ENCODE measurements at places on chromosomes 12 and 14.

- DNase-seq, result no peak
Observed at GRCh38 chr14:24665440-24665991, 31.5 kb upstream of the GZMB start.

GRCh38 chr12:15495746-15496145 lies 173.4 kb downstream of the PTPRO start:
- no peak for DNase-seq

DNA sequence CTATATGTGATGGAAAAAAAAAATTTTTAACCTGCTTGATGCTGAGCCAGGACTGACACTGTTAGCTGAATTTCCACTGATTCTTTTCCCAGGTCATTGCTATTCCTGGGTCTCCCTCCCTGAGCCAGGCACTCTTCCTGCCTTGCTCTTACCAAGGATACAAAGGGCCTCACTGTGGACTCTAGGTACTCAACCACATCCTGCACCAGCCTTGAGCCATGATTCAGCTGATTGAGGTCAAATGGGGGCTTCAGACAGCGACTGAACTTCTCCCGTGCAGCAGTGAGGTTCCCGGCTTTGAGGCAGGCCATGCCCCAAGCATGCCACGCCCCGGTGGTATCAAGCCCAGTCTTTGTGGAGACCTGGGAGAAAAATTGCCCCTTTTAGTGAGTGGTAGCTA lies 54.3 kb downstream of the ZFYVE26 start:
- no peak for DNase-seq

DNA sequence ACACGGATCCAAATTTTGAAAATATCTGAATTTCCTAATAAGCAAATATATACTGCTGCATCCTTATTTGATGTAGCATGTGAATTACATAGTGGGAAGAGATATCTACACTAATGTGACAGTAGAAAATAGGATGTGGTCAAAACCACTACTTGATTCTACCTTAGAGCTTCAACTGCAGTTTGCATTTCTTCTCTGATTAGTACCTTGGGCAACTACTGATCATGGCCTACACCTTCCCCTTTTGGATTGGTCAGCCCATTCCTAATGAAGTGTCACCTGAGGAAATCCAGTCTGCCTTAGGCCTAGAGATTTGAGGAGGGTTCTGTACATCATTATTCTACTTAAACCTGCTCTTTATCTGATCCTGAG lies 10.7 kb downstream of the LLPH start:
- DNase-seq, result no peak

DNA sequence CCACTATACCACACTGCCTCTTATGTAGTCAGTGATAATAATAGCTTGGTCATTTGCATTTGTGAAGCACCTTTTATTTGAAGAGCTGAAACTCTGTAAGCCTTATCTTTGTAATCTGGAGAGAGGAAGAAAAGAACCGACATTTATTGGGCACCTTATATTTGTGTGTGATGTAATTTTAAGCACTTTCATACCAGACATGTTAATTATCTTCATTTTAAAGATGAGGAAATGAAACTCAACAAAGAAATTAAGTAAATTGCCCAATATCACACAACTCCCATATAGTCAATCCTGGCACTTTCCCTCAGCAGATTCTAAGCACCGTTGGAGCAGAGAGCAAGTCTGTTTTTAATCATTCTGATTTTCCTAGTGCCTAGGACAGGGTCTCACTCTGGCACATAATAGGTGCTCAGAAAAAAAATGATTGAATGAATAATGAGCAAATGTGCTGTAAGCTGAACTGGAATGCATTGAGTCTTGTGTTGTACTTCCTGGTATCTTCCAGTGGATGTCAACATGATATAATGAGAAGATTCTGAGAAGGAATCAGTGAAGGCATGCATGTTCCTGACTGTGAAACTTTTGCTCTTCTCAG lies 418.9 kb downstream of the ZFP36L1 start:
- no peak for DNase-seq

- no peak for DNase-seq
Observed at GRCh38 chr14:31843361-31844091, 233.6 kb upstream of the ARHGAP5 start.

GRCh38 chr14:93958567-93959238 lies 17.7 kb downstream of the ASB2 start:
- no peak for DNase-seq

- no peak for DNase-seq
Observed at GRCh38 chr12:122148657-122149056, 25.4 kb downstream of the IL31 start.

- DNase-seq, result no peak
Observed at GRCh38 chr14:79627058-79627457, 584.2 kb downstream of the DIO2 start.

- no peak for DNase-seq
Observed at GRCh38 chr12:81639196-81639595, 120.0 kb downstream of the PPFIA2 start.

GRCh38 chr14:57712698-57713097 lies 153.2 kb downstream of the SLC35F4 start:
- DNase-seq, result no peak

DNA sequence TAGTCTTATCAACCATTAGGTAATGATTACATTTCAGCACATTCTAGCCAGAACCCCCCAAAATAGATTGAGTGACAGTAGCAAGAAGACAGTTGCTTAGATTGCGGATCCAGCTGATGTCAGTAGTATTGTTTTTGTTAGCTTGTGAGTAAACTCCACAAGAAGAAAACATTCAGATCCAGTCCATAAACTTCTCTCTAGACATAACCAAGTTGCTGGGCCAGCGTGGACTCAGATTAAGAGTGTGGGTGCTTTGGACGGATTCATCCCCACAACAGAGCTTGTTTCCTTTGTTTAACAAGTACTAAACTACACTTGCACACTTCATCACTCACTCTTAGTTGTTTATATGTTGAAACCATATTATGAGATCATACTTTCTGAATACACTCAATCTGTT lies 293.4 kb downstream of the NPAS3 start:
- DNase-seq, result no peak

GRCh38 chr14:88179716-88180115 lies 143.4 kb downstream of the KCNK10 start:
- DNase-seq, result no peak

DNA sequence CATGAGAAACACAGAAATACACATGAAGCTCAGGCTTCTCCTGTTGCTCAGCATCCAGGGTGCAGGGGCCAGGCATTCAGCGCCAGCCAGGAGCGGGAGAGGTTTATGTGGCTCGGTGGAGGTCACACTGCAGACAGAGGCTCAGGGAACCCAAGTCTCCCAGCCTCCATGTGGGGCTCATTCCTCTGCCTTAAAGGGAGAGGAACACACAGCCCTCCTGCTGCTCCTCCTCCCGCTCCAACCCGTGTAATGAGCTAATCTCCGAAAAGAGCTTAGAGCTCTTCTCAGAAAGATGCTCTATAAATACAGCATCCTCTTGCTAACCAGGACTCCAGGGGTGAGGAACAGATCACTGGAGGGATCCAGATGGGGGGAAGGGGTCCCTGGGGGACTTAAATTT lies 28.2 kb downstream of the FGF6 start:
- DNase-seq, result no peak
